ENCODE measurements at places on chromosomes 4 and X.

GRCh38 chr4:143289370-143289769 lies 47.3 kb upstream of the GAB1 start:
- DNase-seq: no peak

DNA sequence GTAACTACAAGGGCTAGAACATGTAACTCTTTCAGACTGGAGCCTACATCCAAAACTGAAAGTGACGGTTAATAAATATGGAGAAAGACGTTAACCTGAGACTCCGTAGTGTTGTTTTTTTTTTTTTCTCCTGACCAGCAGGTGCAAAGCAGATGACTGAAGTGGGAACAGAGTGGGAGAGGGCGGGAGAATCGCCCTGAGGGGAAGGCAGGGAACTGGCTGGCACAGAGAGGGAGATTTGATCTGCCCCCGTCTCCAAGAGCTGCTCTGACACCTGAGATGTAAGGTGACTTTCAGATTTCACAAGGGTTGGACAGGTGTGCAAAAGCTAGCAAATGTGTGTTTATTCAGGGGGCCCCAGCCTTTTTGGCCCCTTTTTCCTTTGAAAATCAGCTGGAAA lies 180.2 kb downstream of the PALLD start:
- DNase-seq: no peak

DNA sequence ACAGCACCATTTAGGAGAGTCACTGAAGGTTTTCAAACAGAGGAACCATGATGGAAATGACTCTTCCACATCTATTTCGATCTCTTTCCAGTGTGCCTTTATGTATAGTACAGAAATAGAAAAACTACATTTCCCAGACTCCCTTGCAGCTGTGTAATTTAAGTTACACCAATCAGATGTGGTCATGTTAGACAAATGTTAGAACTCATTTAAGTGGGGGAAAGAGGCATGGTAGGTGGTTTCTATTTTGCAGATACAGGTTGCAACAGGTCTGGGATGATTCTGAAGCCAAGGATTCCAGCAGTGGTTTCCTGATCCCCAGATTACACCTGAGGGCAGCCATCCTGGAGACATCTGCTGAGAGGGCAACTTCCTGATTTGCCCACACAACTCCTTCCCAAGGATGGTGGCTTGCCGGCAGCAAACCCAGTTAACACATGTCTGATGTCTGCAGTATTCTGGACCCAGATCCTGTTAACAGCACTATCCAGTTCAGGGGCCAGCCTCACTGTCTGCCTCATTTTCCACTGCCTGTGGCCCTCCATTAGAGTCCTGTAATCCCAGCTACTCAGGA lies 38.7 kb upstream of the PDK3 start:
- no peak for DNase-seq

DNA sequence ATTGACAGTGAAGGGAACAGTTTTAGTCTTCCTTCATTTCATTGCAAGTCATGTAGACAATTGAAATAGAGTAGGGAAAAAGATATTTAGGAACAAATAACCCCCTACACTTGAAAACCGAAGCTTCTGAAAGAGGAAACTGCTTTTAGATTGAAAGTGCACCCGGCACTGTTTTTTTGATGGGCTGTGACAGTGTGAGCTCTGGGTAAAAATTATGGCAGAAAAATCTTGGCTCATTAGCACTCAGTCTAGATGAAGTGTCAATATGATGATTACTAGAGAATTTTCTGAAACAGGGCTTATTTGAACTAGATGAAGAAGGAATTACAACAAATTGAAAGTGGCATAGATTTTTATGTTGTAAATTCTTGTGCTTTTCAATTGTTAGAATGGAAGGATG lies 1132.4 kb downstream of the RAPGEF2 start:
- DNase-seq: no peak

DNA sequence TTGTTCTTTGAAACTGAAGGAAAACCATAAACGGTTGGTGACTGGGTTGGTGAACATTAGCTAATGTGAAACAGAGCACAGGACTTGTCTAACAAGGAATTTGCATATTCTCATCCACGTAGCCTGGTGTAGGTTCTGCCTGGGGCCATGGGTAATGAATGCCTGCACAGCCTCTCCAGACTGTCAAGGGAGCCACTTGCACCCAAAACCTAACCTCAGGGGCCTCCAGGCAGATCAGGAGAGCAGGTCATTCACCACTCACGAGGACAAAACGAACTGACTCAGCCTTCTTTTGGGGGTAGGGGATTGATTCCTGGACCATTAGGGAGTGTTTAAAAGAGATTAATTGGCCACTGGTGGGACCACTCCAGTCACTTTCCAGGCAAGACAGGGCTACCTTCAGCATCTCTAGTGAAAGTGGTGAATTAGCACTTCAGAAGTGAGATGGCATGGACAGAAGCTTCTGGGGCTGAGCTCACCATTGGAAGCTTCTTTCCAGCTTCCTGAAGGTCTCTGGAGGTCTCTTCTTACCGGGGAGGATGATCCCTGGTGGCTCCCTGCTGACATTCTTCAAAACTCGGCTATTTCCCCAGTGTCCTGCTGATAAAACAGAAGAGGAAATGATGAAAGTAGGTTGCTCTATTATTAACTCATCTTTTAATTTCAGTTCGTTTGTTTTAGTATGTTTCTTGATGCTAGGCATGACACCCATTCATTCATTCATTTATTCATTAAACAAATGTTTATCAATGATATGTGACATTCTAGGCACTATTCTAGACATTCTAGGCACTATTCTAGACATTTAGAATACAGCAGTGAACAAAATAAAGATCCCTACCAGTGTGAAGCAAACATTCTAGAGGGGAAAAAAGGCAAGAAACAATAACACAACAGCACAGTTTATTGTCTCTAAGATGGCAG lies 104.5 kb upstream of the LNX1 start:
- no peak for DNase-seq

- no peak for DNase-seq
Observed at GRCh38 chrX:31092970-31093638, 21.3 kb upstream of the FTHL17 start.

GRCh38 chrX:66013194-66013816 lies 26.6 kb downstream of the VSIG4 start:
- DNase-seq: no peak

GRCh38 chr4:77624213-77624612 lies 18.6 kb downstream of the CXCL13 start:
- DNase-seq: no peak

- no peak for DNase-seq
Observed at GRCh38 chr4:35250331-35250730, 994.0 kb downstream of the ARAP2 start.

DNA sequence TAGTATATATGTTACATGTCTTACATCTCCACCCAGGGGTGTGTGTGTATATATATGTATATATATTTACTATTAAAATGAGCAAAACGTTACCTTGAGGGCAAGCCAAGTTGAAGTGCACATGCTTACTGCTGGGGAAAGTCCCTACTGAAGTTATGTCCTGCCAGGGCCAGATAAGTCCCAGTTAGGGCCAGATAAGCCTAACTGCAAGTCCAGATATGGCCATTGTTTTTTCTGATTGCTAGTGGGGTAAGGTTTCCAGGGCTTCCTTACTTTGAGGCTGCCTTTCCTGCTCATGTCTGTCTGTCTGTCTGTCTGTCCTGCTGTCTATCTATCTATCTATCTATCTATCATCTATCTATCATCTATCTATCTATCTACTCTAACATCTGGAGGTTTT lies 19.3 kb upstream of the ZNF81 start:
- peak; percentile 36 for DNase-seq

DNA sequence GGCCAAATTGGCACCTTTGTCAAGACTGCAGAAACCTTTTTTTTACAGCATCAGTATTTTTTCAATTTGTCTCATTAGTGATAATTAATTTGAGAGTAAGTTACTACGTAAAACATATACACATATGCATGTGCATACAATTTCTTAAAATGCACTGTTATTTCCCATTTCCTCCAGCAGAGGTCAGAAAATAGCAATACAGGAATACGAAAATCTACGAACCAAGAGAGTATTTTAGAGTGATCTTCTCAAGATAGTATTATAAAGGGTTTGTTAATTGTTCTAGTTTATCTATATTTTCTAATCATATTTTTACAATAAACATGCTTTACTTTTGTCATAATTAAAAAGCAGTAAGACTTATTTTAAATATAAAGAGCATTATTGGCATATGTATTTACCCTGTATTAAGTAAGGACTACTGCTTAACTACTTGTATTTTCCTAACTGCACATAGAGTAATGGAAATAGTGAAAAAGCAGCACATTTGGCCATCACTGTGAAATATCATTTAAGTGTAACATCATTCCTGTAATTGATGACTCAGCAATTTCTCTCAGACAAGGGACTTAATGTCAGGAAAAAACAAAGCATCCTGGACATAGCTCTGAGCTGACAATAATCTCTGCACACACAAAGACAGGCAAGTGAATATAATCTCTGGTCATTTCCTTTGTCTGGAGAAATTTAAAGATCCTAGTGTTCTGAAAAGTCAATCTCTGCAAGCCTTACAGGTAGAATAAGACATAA lies 45.6 kb downstream of the MAOB start:
- DNase-seq: no peak

GRCh38 chr4:128718768-128719167 lies 90.7 kb upstream of the JADE1 start:
- no peak for DNase-seq

- no peak for DNase-seq
Observed at GRCh38 chr4:8920969-8921368, 49.3 kb upstream of the HMX1 start.

GRCh38 chr4:98406819-98407218 lies 145.6 kb downstream of the RAP1GDS1 start:
- no peak for DNase-seq

- DNase-seq: no peak
Observed at GRCh38 chrX:44274096-44274495, 69.4 kb downstream of the EFHC2 start.

GRCh38 chrX:69314436-69315348 lies 149.4 kb upstream of the PJA1 start:
- DNase-seq: no peak

DNA sequence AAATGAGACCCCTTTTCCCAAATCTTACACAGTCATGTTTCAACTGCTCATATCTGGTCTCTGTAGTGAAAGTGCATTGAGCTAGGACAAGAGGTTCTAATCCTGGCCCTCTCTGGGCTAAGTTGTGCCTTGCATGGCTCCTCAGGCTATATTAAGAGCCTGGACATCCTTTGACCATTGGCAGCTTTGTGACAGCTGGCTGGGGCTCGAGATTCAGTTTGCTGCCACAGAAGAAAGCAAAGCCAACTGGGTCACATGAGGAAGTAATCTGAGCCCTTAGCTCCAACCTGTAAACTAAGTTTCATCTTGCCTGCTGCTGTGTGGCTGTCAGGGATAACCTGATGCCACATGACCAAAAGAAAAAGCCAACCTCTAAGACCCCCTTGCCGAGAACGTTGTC lies 51.8 kb upstream of the JADE1 start:
- no peak for DNase-seq

DNA sequence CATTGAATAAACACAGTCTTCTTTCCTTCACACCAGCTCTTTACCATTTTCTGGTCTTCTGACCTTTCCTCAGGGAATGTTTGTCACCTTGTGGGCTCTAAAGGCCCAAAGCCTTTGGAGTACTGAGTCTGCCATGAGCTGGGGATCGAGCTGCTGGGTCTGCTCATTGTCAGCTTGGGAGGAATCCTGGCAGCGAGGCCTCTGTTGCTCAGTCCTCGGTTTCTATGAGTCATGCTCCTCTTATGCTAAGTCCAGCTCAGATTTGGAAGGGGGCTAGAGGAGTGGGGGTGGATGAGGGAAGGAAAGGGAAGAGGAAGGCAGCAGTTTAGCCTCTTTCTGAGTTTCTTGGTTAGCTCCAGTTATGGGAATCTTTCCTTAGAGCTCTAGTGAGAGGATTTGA lies 31.1 kb downstream of the NHSL2 start:
- no peak for DNase-seq

DNA sequence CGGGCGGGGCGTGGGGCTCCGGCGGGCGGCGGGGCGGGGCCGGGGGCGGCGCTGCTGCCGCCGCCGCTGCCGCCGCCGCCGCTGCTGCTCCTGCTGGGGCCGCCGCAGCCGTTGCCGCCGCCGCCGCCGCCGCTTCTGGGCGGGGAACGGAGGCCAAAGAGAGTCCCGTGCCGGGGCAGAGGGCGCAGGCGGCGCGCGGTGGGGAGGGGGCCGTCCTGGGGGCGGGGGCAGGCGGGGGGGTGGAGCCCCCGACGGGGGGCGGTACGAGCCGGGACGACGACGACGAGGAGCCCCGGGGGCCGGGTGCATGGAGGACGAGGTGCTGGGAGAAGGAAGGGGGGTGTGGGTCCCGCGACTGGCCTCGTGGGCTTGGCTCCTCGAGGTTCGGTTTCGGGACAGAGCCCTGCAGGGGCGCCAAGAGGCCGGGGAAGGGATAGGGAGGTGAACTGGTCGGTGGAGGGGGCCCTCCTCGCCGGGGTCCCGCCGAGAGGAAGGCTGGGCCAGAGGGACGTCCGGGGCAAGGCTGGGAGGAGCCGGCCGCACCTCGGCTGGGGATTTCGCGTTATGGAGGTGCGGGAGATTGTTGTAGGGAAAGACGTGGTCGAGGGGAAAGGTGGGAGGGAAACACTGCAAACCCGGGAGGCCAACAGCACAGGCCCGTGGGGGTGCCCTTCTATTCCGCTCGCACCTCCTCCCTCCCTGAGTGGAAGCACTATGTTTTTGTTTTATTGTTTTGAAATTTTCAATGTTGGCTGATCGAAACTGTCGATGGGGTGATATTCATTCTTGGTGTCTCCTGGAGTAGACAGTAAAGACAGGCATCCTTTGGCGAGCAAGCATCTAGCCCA lies 1.9 kb downstream of the BCORL1 start:
- DNase-seq: no peak

DNA sequence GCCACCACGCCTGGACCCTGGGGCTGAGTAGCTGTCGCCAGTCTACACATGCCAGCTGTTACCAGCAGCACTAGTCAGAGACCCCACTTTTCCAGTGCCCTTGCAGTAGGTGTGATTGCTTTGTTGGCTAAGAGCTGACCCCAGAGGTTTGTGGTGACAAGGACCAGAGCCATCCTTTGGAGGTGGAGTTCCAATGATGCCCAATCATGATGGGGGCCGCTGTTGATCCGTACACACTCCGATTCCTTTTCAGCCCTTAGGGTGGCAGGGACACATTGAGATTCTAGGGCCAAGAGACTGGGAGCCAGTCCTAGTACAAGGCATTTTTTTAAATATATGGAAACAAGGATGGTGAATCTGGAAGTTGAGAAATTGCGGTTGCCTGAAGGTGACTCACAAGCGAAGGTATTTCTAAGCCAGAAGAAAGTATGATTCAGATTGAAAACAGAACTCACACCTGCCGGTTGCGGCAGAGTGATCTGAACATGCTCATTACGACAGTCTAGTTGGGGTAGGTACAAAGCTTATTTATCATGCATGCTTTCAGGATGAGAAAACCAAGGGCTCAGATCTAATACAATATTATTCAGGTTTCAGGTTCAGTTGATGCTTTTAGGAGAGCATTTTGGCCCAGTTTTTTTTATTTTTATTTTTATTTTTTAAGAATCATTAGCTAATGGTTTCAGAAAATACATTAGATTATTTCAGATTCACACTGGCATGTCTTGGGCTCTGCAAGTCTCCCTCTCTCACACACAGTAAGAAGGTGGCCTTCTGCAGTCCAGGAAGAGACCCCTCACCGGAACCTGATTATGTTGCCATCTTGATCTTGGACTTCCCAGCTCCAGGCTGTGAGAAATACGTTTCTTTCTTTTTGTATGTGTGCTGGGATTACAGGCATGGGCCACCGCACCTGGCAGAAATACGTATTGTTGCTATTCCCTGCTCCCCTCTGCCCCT lies 43.4 kb downstream of the SHROOM2 start:
- no peak for DNase-seq

GRCh38 chrX:22534643-22535042 lies 261.9 kb downstream of the CBLL2 start:
- DNase-seq: no peak

Measured in hematopoietic multipotent progenitor cell treated with erythropoietin and hydrocortisone succinate and interleukin-3 and kit ligand, for 17 days (in vitro differentiated cells).